ENCODE measurements at places on chromosomes 3 and 15.

DNA sequence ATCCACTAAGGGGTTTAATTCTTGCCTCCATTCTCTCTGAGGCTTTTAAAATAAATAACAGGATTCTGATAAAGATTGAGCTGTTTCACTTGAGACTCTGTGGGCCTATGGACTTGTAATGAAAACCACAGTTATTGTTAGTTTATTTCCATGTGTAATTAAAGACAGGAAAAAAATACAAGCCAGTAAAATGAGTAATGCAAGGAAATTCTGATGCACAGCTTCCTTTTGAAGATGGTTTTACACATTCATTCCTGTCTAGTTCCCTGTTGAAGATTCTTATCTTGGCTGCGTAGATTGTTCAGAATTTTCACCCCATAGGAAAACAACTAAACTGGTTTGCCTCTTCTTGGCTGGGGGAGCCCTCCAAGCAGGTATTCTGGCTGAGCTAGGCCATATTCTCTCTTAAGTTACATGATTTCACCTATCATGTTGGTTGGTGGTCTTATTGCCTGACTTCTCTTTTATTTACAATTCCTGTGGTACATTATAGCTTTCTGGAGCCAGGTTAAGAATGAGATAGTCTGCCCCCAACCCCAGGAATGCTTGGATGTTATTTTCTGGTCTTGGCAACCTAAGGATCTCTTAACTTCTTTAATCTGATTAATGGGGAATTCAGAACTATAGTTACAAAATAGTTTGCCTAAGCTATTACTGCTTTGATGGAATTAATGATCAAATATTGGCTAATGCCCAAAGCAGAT is 67.6 kb downstream of the MITF start:
- no peak for DNase-seq

DNA sequence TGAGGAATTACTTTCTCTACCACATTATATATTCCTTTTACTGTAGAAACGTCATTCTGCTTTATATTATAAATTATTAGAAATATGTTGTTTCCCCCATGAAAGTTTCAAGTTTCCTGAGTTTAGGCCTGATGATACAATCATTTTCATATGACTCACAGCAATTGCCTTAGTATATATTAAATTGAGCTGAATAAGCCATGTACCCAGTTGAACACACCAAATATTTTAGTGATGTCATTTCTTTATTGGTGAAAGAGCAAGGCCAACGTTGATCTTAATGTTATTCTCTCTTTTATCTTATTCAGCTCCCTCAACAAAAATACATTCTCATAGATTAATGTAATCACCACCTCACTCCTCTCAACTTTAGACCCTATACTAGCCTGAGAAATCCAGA is 30.8 kb downstream of the B3GNT5 start:
- DNase-seq: no peak

DNA sequence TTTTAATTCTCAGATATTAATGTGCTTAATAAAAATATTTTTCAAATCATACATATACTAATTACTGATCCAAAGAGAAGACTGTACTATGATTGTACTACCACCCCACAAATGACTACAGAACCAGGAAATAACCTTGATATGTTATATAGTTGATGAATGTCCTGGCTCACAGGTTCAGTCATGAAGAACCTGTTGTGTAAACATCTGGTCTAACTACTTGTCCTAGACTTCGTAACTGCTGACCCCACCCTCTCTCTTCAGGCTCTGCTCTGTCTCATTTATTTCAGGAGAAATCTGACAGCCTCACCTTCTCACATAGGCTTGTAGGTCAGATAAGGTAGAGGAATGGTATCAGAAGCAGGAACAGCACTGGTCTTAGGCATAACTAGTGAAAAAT is 14.7 kb upstream of the CSTA start:
- DNase-seq: no peak

DNA sequence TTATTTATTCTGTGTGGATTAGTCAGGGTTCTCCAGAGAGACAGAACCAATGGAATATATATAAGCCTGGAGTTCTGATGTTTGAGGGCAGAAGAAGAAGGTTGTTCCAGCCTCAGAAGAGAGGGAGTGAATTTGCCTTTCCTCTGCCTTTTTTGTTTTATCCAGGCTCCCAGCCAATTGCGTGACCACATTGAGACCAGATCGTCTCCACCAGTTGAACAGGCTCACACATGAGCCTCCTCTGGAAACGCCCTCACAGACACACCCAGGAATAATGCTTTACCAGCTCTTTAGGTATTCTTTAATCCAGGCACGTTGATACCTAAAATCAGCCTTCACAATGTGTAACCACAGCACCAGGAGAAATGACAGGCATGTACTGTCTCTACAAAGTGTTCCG is 923.1 kb downstream of the TBL1XR1 start:
- DNase-seq: no peak

GRCh38 chr3:101730839-101731238 is 6.4 kb downstream of the CEP97 start:
- DNase-seq: peak; percentile 80
